ENCODE measurements at places on chromosomes 11 and 22. TPM values are rescaled to one million over a fixed set of nuclear protein-coding genes. Genes with fewer than 3 reads are reported as not detected.
A peak's percentile ranks its signal among the peaks of the same experiment; 100 is the strongest.

Gene INPP5J
- total RNA-seq, result 0.37 TPM

Gene SNX32
- total RNA-seq, result 2.2 TPM

Gene OR5P2
- not detected for total RNA-seq

Gene MAPK8IP2
- total RNA-seq, result 0.60 TPM

Gene DCDC1
- 0.42 TPM for total RNA-seq

Gene MCHR1
- total RNA-seq, result not detected

Gene PIK3IP1
- 34.1 TPM for total RNA-seq

Gene PATE4
- not detected for total RNA-seq

Gene IL17REL
- total RNA-seq, result 0.36 TPM

Gene CELSR1
- total RNA-seq, result 0.83 TPM

Gene FIBIN
- not detected for total RNA-seq

Gene CBLIF
- total RNA-seq, result not detected

Gene SMIM35
- total RNA-seq, result 0.67 TPM

Gene SCUBE1
- 0.14 TPM for total RNA-seq

Gene ARHGAP1
- 41.6 TPM for total RNA-seq

Gene TRPM5
- 0.07 TPM for total RNA-seq

GRCh38 chr11:79353706-79354105 lies 87.1 kb downstream of the TENM4 start:
- no peaks in the 10 kb centered on the region for H3K4me1 ChIP-seq
- H3K27ac ChIP-seq, result no peak overlapping the region
- H3K36me3 ChIP-seq, result no peaks in the 10 kb centered on the region
- no peak overlapping the region for H3K4me3 ChIP-seq
- no peaks in the 10 kb centered on the region for H3K27me3 ChIP-seq

DNA sequence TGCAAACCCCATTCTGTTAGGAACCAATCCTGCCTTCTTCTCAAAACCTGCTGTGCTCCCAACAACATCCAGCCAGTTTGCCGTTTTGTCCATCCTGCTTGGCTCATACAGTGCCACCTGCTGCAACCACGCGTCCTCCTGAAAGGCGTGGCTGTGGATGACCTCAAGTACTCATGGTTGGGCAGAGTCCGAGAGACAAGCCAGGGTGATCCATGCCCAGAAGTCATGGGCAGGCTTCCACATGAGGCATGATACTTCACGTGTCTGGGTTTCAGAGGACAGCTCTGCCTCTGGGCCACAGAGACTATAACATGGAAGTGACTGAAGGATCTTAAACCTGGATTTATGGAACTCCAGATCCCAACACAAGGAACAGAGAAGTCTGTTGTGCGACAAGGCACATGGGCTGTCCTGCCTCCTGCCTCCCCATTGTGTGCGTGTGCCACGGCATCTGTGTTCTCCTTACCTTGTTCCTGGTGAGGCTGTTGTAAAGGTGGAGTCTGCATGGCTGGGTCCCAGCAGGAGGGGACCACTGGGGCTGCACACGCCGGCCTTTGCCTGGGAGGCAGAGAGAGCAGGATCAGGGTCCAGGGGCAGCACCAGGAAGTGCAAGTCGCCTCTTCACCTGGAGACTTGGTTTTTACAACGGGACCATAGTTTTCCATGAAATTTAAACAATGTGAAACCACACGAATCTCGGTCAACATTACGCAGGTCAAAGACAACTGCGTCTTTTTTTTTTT lies 15.4 kb downstream of the CARS1 start:
- no peaks in the 10 kb centered on the region for H3K27me3 ChIP-seq
- H3K4me3 ChIP-seq, result no peak overlapping the region
- peaks cover 11% of the 10 kb centered on the region for H3K36me3 ChIP-seq
- H3K4me1 ChIP-seq, result peaks cover 13% of the 10 kb centered on the region
- no peak for DNase-seq

GRCh38 chr11:35215945-35216344 lies 77.0 kb downstream of the CD44 start:
- DNase-seq, result no peak
- H3K4me3 ChIP-seq, result no peak overlapping the region
- H3K4me1 ChIP-seq, result peaks cover 53% of the 10 kb centered on the region
- H3K36me3 ChIP-seq, result peaks cover 25% of the 10 kb centered on the region
- no peaks in the 10 kb centered on the region for H3K27me3 ChIP-seq

- H3K27ac ChIP-seq, result no peak overlapping the region
- no peak for DNase-seq
- H3K4me1 ChIP-seq, result peaks cover 21% of the 10 kb centered on the region
Observed at GRCh38 chr22:26404851-26405421, 24.1 kb upstream of the ASPHD2 start.

DNA sequence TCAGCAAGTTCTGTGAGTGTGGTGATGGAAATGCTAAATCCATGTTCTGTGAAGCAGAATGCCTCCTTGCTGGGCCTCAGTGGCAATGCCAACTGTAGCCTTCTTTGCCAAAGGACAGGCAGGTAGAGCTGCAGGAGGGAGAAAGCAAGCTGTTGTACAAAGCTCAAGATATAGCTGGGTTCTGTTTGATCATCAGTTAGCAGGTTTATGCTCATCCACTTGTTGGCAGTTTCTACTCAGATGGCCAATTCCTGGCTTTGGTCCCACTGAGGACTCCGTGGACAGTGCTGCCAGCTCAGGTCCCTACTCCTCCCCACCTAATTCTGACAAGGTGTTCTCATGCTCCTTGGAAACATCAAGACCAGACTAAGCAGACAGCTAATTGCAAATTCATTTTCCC lies 65.1 kb downstream of the PRSS23 start:
- no peak overlapping the region for H3K4me3 ChIP-seq
- no peaks in the 10 kb centered on the region for H3K4me1 ChIP-seq
- H3K36me3 ChIP-seq, result no peaks in the 10 kb centered on the region
- H3K27ac ChIP-seq, result no peak overlapping the region
- H3K27me3 ChIP-seq, result no peaks in the 10 kb centered on the region

DNA sequence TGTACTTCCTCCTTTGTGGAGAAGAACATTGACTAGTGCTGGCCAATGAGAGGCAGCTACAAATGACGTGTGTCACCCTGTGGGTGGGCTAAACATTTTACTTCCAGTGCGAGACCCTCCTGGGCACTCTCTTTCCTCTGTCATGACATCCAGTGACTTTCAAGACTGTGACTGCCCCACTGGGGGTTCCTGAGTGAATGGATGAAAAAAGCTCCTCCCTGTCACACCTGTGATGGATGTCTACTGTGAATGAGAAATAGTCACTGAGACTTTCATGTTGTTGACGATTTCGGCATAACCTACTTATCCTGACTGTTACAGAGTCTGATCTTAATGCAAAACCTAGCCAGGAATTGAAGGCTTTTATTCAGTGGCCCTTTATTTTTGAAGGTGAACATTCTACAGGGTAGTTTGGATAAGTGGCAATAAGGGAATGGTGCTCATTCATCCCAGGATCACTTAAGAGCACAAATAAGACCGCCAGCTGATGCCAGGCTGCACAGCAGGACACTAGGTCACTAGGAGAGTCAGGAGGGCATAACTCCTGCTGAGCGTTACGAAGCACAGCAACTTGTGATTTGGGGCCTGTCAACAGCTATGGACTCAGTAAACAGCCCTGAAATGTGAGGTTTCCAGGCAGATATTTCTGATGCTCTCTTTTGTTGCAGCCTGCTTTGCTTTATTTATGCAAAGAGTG lies 636.6 kb downstream of the NTM start:
- no peak for DNase-seq
- H3K27me3 ChIP-seq, result no peaks in the 10 kb centered on the region
- H3K36me3 ChIP-seq, result no peaks in the 10 kb centered on the region
- no peak overlapping the region for H3K4me3 ChIP-seq

- no peak overlapping the region for H3K27ac ChIP-seq
- no peak for DNase-seq
- H3K4me3 ChIP-seq, result no peak overlapping the region
- H3K4me1 ChIP-seq, result no peaks in the 10 kb centered on the region
Observed at GRCh38 chr22:48782326-48782725, 1045.3 kb downstream of the BRD1 start.

DNA sequence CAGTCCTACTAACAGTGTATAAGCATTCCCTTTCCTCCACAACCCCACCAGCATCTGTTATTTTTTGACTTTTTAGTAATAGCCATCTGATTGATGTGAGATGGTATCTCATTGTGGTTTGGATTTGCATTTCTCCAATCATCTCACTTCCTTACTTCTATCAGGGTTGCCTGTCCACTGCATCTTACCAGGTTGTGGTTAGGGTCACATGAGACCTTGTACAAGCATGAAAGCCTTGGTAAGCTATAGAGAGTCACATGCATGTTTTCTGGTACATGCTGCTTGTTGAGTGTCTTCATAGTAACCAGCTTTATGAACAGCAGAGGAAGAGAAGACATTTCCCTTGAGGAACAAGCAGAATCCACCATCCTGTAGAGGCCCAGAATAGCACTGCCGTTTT lies 102.9 kb upstream of the PAX6 start:
- DNase-seq, result no peak
- H3K27ac ChIP-seq, result no peak overlapping the region
- peaks cover 14% of the 10 kb centered on the region for H3K27me3 ChIP-seq
- H3K4me1 ChIP-seq, result no peaks in the 10 kb centered on the region
- no peak overlapping the region for H3K4me3 ChIP-seq

GRCh38 chr11:30488304-30488998 lies 97.7 kb downstream of the MPPED2 start:
- H3K27me3 ChIP-seq, result no peaks in the 10 kb centered on the region
- H3K27ac ChIP-seq, result no peak overlapping the region
- H3K4me3 ChIP-seq, result no peak overlapping the region
- H3K4me1 ChIP-seq, result no peaks in the 10 kb centered on the region
- H3K36me3 ChIP-seq, result no peaks in the 10 kb centered on the region

DNA sequence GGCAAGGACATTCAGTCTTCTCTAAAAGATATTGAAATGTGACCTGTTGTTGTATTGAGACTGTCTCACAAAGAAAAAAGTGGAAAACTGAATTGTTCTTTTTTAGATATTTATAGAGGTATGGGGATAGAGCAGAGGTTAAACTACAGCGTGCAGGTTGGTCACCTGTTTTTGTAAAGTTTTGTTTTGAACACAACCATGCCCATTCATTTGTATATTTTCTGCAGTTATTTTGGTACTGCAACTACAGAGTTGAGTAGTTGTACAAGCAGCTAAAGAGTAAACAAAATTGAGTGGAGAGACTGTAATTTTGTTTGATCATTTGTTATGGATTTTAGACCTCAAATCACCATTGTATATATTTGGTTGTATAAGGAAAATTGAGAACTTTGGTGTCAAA lies 11.3 kb downstream of the EED start:
- H3K36me3 ChIP-seq, result peaks cover 41% of the 10 kb centered on the region
- H3K27ac ChIP-seq, result peak overlapping the region; percentile 86
- peaks cover 64% of the 10 kb centered on the region for H3K4me1 ChIP-seq
- H3K4me3 ChIP-seq, result peak overlapping the region; percentile 14

DNA sequence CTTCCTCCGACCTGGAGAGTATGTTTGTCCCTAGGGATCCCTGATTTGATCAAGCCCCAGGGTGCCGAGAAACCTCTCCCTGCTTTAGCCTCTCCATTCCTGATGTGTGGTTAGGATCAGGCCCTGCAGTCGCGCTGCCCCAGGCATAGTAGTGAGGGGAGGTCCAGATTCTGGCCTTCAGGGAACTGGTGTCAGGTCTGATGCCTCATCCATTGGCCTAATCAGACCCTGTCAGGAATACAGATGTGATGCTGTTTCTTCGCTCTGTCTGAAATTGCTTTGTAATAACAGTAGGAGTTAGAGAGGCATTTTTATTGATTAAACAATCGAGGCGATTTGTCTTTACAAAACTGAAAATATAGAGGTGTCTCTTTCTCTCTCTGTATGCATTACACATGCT lies 75.2 kb downstream of the GRIK4 start:
- H3K4me1 ChIP-seq, result no peaks in the 10 kb centered on the region
- H3K4me3 ChIP-seq, result no peak overlapping the region
- no peak overlapping the region for H3K27ac ChIP-seq

- H3K4me1 ChIP-seq, result peaks cover 6% of the 10 kb centered on the region
- H3K27ac ChIP-seq, result no peak overlapping the region
- no peaks in the 10 kb centered on the region for H3K36me3 ChIP-seq
- H3K27me3 ChIP-seq, result no peaks in the 10 kb centered on the region
- no peak overlapping the region for H3K4me3 ChIP-seq
Observed at GRCh38 chr11:88555018-88555828, 217.7 kb upstream of the CTSC start.

DNA sequence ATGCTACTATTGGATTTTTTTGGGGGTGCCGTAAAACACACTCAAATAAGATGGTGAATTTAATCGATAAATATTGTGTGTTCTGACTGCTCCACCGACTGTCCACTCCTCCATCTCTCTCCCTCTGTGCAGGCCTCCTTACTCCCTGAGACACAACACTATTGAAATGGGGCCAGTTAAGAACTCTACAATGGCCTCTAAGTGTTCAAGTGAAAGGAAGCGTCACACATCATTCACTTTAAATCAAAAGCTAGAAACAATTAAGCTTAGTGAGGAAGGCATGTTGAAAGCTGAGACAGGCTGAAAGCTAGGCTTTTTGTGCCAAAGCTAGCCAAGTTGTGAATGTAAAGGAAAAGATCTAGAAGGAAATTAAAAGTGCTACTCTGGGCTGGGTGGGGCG lies 156.7 kb downstream of the CTTN start:
- no peak overlapping the region for H3K4me3 ChIP-seq
- no peaks in the 10 kb centered on the region for H3K4me1 ChIP-seq
- H3K27me3 ChIP-seq, result peaks cover 7% of the 10 kb centered on the region
- H3K36me3 ChIP-seq, result no peaks in the 10 kb centered on the region
- no peak for DNase-seq

DNA sequence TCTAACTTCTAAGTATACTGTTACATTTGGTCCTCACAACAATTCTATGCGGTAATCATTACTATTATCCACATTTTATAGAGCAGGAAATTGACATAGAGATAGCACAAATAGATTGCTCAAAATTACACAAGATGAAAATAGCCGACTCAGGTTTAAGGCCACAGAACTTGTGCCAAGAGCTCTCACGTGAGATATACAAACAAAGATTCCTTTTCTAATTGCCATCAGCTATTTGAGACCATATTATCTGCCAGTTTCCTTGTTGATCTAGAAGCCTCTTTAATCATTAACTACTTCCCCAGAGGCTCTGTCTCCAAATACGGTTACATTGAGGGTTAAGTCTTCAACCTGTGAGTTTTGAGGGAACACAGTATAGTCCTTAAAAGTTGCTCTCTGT lies 61.0 kb upstream of the GLYATL1B start:
- DNase-seq, result no peak
- no peak overlapping the region for H3K4me3 ChIP-seq
- H3K4me1 ChIP-seq, result no peaks in the 10 kb centered on the region
- no peak overlapping the region for H3K27ac ChIP-seq
